ENCODE measurements at places on chromosomes 7 and 10.

GRCh38 chr10:102414749-102415148 lies 3.8 kb downstream of the PSD start:
- H3K36me3 ChIP-seq = no peaks in the 10 kb centered on the region
- DNase-seq = no peak
- no peak overlapping the region for H3K4me3 ChIP-seq
- H3K4me1 ChIP-seq = peaks cover 11% of the 10 kb centered on the region
- H3K27me3 ChIP-seq = peaks cover 15% of the 10 kb centered on the region

GRCh38 chr10:72083790-72084459 lies 4.4 kb downstream of the SPOCK2 start:
- H3K36me3 ChIP-seq = no peaks in the 10 kb centered on the region
- H3K27me3 ChIP-seq = peaks cover 27% of the 10 kb centered on the region
- no peak overlapping the region for H3K4me3 ChIP-seq

DNA sequence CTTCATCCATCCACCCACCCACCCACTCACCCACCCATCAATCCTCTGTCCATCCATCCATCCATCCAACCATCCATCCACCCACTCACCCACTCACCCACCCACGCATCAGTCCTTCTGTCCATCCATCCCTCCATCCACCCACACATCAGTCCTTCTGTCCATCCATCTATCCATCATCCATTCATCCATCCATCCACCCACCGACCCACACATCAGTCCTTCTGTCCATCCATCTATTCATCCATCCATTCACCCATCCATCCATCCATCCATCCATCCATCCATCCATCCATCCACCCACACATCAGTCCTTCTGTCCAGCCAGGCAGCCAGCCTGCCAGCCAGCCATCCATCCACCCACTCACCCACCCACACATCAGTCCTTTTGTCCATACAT lies 15.8 kb upstream of the GRIFIN start:
- no peaks in the 10 kb centered on the region for H3K36me3 ChIP-seq
- no peaks in the 10 kb centered on the region for H3K27me3 ChIP-seq
- no peak overlapping the region for H3K27ac ChIP-seq
- no peak overlapping the region for H3K4me3 ChIP-seq
- H3K4me1 ChIP-seq = no peaks in the 10 kb centered on the region
- no peak for DNase-seq

DNA sequence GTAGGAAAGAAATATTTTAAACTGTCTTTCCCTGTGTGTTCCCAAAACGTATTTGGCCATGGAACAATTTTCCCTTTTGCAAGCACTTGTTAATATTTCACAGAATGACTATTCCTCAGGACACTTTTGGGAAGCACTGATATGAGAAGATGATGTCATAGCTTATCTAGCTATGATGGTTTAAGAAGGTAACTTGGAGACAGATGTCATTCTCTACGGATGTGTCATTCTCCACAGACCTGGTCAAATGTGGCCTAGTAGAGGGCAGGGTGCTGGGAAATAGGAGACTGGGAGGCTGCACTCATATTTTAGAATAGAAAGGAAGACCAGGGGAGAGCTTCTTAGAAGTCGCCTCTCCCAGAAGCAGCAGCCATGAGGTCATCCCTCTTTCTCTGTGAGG lies 220.7 kb upstream of the GLI3 start:
- H3K4me1 ChIP-seq = no peaks in the 10 kb centered on the region
- no peak overlapping the region for H3K27ac ChIP-seq
- no peaks in the 10 kb centered on the region for H3K36me3 ChIP-seq
- no peak overlapping the region for H3K4me3 ChIP-seq
- H3K27me3 ChIP-seq = no peaks in the 10 kb centered on the region

DNA sequence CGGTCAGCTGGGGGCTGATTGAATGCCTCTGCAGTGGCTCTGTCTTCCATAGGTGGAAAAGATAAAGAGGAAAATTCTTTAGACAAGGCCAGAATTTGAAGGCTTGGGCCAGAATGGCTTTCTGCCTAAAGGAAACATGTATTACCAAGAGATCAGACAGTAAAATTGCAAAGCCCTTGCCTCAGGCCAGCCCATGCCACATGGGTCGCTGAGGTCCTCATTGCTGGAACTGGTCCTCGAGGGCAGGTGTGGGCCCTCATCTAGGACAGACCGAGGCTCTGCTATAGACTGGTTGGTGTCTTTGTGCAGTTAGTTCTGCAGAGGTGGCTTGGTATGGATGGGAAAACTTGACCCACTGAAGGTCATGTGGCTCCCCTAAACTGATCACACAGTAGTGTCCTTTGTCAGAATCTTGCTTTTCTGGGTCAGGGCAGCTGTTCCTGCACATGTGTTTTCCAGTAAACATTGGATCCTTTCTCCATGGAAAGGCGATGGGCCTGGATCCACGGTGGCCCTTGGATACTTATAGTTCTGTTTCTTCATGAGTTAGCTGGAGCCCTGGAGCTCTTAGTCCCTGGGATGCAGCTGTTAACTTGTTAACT lies 80.4 kb downstream of the TMEM178B start:
- no peaks in the 10 kb centered on the region for H3K4me1 ChIP-seq
- H3K27ac ChIP-seq = no peak overlapping the region
- peaks cover 3% of the 10 kb centered on the region for H3K27me3 ChIP-seq
- H3K36me3 ChIP-seq = no peaks in the 10 kb centered on the region
- H3K4me3 ChIP-seq = no peak overlapping the region

- no peak overlapping the region for H3K27ac ChIP-seq
- H3K4me3 ChIP-seq = no peak overlapping the region
- no peaks in the 10 kb centered on the region for H3K36me3 ChIP-seq
- no peaks in the 10 kb centered on the region for H3K27me3 ChIP-seq
- no peaks in the 10 kb centered on the region for H3K4me1 ChIP-seq
- no peak for DNase-seq
Observed at GRCh38 chr10:17368708-17369272, 85.6 kb downstream of the ST8SIA6 start.

DNA sequence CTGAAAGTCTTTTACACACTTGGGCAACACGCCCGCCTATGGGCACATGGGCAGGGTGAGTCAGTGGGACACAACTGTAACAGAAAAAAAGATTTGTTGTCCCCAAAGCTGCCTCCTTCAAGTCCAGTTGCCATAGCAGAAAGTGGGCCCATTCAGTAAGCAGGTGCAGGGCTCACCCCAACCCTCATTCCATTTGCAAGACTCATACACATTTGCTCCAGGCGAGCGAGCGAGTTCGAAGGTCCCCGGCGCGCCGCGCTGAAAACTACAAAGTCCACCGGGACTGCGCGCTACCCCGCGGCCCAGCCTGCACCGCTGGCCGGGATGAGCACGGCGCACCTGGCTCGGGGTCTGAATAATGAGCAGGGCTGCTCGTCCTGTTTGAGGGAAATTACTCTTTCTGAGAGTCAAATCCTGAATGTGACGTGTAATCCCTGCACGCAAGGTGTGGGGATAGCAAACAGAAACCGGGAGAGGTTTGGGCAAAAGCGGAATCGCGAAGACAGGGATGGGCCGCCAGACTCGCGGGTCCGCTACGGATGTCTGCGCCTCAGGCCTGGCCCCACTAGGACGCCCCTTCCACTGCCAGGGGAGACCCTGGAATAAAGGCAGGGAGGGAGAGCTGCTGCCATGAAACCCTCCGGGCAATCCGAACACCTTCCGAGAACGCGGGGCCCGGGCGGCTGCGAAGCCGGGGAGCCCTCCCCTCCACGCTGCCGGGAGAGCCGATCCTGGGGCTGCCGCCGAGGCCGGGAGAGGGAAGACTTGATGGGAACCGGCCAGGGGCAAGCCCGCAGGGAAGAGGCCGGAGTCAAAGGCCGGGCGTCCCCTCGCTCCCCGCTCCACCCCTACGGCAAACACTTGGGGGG lies 982 bp downstream of the COBL start:
- no peak for DNase-seq
- no peaks in the 10 kb centered on the region for H3K27me3 ChIP-seq
- H3K4me3 ChIP-seq = no peak overlapping the region
- no peak overlapping the region for H3K27ac ChIP-seq
- H3K36me3 ChIP-seq = no peaks in the 10 kb centered on the region
- H3K4me1 ChIP-seq = no peaks in the 10 kb centered on the region

- H3K36me3 ChIP-seq = no peaks in the 10 kb centered on the region
- no peak for DNase-seq
- H3K4me3 ChIP-seq = no peak overlapping the region
- no peaks in the 10 kb centered on the region for H3K4me1 ChIP-seq
- H3K27ac ChIP-seq = no peak overlapping the region
Observed at GRCh38 chr7:31478721-31479120, 35.2 kb upstream of the ITPRID1 start.

- H3K4me1 ChIP-seq = peaks cover 9% of the 10 kb centered on the region
- no peak overlapping the region for H3K4me3 ChIP-seq
- no peak for DNase-seq
- no peaks in the 10 kb centered on the region for H3K27me3 ChIP-seq
Observed at GRCh38 chr10:46299286-46299535, 12.4 kb downstream of the ANTXRL start.

DNA sequence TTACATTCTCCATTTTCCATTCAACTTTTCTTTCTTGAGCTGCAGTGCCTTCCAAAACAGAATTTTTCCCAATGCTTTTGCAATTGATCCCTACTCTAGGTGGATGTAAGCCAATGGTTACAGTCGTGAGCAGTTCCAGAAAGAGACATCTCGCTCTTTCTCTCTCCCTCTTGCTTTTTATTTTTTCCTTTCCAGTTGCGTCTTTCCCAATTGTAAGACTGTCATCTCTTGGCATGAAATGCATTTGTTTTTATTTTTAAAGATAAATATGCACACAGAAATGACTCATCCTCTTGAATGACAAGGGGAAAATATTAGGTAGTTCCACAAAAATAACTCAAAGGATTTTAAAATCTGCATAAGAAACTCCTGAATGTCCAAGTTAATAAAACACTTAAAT lies 25.1 kb downstream of the GLI3 start:
- no peak overlapping the region for H3K4me3 ChIP-seq
- peaks cover 4% of the 10 kb centered on the region for H3K36me3 ChIP-seq
- DNase-seq = no peak

GRCh38 chr7:1291357-1291689 lies 58.7 kb downstream of the UNCX start:
- H3K27me3 ChIP-seq = no peaks in the 10 kb centered on the region
- no peaks in the 10 kb centered on the region for H3K36me3 ChIP-seq
- DNase-seq = no peak
- no peaks in the 10 kb centered on the region for H3K4me1 ChIP-seq

GRCh38 chr7:151539088-151539671 lies 19.5 kb upstream of the RHEB start:
- H3K36me3 ChIP-seq = no peaks in the 10 kb centered on the region
- H3K27ac ChIP-seq = no peak overlapping the region
- no peak overlapping the region for H3K4me3 ChIP-seq
- DNase-seq = no peak

DNA sequence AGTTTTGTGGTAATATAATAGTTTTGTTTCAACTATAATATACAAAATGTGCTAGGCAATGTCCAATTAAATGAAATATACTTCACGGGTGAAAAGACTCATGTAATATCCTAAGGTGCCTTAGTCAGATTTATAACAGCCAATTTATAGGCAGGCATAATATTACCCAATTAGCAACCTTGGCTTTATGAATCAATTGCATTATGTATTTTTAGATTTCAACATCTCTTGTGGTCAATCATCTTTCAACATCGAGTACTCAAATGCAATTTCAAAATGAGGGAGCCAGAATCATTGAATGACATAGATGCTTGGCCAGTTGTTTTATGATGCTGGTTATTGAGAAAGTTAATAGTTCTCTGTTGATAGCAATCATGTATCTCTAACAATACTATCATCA lies 110.3 kb upstream of the SP8 start:
- H3K27ac ChIP-seq = no peak overlapping the region
- DNase-seq = no peak
- H3K4me1 ChIP-seq = no peaks in the 10 kb centered on the region
- no peaks in the 10 kb centered on the region for H3K36me3 ChIP-seq
- no peak overlapping the region for H3K4me3 ChIP-seq

GRCh38 chr7:5452937-5453540 lies 29.4 kb upstream of the TNRC18 start:
- H3K4me1 ChIP-seq = no peaks in the 10 kb centered on the region
- DNase-seq = no peak
- H3K4me3 ChIP-seq = no peak overlapping the region
- no peaks in the 10 kb centered on the region for H3K36me3 ChIP-seq

GRCh38 chr7:1512781-1513656 lies 8.8 kb upstream of the INTS1 start:
- no peaks in the 10 kb centered on the region for H3K27me3 ChIP-seq
- peaks cover 48% of the 10 kb centered on the region for H3K4me1 ChIP-seq
- DNase-seq = peak; percentile 84
- no peak overlapping the region for H3K4me3 ChIP-seq

DNA sequence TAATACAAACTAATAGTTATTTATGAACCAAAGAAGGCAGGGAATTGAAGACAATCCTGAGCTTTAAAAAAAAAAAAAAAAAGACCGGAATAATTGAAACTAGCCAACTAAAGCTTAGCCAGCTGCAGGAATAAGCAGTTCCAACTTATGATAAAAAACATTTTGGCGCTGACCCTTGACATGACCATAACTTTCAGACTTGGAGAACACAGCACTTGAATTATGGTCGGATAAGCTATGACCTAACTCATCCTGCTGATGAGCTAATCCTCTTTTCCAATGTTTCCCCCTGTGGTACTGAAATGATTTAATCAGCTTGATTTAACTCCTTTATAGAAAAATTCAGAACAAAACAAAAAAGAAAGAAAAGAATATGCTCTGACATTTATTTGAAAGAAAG lies 181.8 kb downstream of the DGKB start:
- H3K4me1 ChIP-seq = no peaks in the 10 kb centered on the region
- no peak overlapping the region for H3K4me3 ChIP-seq
- DNase-seq = no peak
- no peak overlapping the region for H3K27ac ChIP-seq
- H3K36me3 ChIP-seq = no peaks in the 10 kb centered on the region

DNA sequence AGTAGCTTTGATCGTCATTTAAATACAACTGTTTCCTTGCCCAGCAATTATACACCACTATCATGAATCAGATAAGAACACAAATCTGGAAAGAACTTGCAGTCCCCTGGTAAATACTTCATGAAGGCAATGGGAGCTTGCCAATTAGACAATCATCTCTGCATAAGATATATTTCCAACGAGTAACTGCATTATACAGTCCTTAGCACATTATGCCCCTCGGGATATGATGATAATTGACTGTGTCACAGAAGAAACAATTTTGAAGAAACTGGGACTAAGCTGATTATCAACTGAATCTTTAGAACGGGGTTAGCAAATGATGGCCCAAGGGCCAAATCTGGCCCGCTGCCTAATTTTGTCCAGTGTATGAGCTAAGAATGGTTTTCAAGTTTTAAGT lies 155.7 kb downstream of the TRIL start:
- no peak overlapping the region for H3K4me3 ChIP-seq
- no peak overlapping the region for H3K27ac ChIP-seq
- H3K27me3 ChIP-seq = peaks cover 11% of the 10 kb centered on the region
- no peak for DNase-seq
- H3K4me1 ChIP-seq = no peaks in the 10 kb centered on the region

DNA sequence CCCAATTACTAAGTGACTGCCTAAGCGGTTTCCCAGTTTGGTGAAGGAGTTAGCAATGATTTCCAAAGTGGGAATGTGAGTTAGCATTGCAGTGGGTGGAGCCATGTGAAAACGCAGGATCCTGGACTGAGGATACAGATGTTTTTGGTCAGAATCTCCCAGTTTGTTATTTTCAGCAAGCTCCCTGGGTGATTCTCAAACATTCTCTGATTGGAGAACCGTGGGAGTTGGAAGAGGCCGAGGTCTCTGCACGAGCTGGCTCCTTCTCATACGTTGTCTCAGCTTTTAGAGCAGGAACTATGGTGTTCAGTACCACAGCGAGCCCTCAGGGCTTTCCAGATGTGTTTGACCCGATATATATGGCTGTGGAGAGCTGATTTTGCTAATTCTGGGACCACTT lies 396.5 kb upstream of the NPVF start:
- no peaks in the 10 kb centered on the region for H3K36me3 ChIP-seq
- peaks cover 10% of the 10 kb centered on the region for H3K4me1 ChIP-seq
- H3K27me3 ChIP-seq = peaks cover 9% of the 10 kb centered on the region
- H3K27ac ChIP-seq = no peak overlapping the region
- no peak for DNase-seq
